ENCODE measurements at places on chromosomes 6 and 20.

- no peak for DNase-seq
Measured at GRCh38 chr20:58028123-58028522, 200.3 kb downstream of the ANKRD60 start.

- DNase-seq, result no peak
Measured at GRCh38 chr6:151917531-151918329, 110.2 kb downstream of the ESR1 start.

DNA sequence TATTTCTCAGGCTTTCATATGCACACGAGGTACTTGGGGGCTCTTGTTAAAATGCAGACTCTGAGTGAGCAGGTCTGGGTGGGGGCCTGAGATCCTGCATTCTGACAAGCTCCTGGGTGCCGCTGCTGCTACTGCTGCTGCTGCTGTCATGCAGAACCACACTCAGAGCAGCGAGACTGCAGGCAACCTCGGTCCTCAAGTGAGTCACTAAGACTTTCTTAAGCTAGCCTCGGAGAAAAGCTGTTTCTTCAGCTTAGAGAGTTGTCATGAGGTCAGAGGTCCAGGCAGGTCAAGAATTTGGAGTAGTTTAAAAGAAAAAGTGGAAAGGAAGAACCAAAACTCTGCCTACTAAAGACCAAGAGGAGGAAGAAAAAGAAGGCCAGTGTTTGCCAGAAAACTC, 92.9 kb downstream of the SPTLC3 start:
- DNase-seq, result no peak

DNA sequence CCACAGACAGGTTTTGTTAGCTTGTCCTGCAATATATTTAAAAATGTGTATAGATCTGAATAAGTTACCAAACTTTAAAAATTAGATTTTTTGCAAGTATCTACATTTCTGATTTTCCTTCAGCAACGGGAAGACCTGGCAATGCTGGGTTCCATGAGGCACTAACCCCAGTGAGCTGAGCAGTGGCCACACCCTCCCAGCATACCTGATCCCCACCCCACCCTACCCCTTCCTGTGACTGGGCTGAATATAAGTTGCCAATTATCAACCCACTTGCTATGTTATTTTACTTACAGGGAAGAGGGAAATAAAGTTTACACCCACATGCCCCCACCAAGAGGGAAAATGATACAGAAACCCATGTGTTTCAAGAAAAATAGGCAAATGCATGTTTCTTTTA, 70.3 kb upstream of the RALGAPA2 start:
- no peak for DNase-seq

DNA sequence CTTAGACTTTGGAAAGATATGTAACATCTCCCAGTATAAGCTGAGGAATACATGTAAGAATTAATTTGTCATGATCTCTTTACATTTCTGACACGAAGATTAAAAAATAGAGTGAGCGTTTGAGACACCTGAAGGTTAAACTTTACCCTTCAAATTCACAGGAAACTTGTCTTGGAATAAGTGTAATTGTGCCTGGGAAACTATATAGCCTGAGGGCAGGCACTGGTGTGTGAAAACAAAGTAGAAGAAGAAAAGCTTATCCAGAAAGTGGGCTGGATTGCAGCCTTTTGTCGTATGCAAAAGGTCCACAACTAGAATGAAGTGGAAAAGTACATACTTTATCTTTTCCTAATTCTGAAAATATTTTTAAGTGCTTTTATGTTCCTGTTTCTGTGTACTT, 275.7 kb upstream of the TCF21 start:
- no peak for DNase-seq

GRCh38 chr6:144908004-144908403, 622.9 kb downstream of the UTRN start:
- DNase-seq, result no peak

DNA sequence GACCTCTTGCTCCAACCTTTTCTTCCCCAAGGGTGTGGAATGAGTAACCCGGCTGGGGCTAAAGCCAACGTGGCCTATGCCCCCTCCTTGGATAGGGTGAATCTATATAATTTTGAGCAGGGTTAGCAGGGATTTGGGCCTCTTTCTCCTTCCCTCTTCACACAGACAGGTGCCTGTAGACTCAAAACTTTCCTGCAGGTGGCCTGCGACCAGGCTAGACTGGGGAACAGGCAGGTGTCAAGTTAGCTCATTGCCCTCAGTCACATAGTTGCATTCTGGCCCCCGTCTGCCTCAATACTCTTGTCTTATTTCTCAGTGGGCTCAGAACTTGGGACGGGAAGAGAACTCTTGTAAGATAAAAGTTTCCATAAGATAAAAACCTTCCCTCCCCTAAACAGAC, 243.0 kb downstream of the ATXN1 start:
- no peak for DNase-seq

DNA sequence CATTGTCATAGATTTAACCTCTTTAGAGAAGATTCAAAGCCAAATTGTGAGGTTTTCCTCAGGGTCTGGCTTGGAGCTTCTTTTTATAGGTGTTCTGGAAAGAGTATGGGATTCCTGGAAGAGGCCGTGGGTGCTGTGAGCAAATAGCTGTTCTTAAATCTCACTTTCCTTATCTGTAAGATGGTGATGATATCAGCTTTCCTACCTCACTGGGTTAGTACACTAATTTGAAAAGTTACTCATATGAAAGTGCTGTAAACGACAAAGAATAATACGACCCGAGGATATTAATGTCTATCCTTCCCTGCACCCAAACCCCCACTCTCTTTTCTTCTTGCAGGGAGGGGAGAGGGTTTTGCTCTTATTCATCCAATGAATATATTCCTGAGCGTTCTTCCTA, 116.9 kb upstream of the ENPP5 start:
- no peak for DNase-seq

DNA sequence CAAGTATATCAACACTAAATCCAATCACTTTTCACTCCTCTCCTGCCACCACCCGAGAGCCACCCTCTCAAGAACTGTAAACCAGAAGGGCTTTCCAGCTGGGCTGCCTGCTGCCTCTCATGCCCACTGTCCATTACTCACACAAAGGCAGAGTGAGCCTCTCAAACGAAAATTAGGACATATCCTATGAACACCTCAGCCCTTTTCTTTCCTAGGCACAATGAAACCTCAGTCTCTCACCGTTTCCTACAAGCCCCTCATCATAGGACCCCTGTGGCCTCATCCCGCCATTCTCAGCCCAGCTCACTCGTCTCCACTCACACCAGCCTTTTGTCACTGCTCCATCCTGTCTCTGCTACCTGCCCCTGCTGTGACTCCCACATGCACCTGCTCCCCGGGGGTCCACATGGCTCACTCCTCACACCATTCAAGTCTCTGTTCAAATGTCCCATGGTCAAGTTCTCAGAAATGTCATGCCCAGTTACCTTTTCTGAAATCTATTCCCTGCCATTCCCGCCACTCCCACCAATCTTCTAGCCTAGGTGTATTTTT, 7.4 kb downstream of the HLA-F start:
- no peak for DNase-seq

DNA sequence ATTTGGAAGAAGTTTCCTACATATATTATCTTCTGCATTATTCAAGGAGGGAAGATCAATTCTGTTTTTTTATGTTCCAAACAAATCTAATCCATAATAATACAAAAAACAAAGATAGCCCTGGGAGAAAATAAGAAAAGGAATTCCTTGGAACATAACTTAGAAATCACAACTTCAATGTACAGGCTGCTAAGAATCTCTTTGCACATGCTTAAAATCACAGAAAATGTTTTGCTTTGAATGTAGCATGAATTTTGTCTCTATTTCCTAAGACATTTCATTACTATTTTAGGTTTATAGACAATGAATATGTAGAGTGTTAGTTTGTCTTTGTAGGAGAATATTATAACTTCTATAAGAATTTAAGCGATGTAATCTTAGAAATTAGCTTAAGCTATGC, 700.1 kb downstream of the RNF144B start:
- DNase-seq, result no peak

- DNase-seq, result no peak
Measured at GRCh38 chr6:29961966-29962365, 19.6 kb downstream of the HLA-A start.

DNA sequence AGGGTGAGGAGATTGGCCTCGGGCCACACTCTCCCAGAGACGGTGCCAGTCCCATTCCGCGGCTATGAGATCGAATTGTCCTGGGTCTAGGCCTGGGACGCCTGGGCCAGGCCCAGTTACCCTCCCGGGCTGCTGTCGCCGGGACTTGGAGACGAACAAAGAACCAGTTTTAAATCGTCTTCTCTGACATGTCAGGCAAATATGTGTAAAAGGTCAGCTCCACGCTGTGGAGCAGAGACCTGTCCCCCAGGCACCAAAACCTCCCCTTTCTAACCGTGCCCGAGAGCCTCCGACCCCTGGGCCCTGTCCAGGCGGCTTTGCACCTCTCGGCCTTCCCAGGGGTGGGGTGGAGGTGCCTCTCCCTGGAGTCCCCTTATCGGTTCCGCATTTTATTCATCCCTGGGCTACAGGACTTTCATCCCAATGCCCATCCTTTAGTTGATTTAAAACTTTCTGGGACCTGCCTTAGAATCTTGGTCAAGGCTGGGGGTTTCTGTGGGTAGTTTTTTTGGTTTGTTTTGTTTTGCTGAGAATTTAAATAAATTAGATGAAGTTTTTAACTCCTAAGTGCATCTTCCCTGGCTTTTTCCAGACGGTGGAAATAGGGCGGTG, 5.8 kb upstream of the TFAP2A start:
- no peak for DNase-seq

- DNase-seq, result no peak
Measured at GRCh38 chr20:55394592-55394991, 610.7 kb downstream of the CBLN4 start.

GRCh38 chr20:25685276-25686080, 11.2 kb downstream of the ZNF337 start:
- no peak for DNase-seq

DNA sequence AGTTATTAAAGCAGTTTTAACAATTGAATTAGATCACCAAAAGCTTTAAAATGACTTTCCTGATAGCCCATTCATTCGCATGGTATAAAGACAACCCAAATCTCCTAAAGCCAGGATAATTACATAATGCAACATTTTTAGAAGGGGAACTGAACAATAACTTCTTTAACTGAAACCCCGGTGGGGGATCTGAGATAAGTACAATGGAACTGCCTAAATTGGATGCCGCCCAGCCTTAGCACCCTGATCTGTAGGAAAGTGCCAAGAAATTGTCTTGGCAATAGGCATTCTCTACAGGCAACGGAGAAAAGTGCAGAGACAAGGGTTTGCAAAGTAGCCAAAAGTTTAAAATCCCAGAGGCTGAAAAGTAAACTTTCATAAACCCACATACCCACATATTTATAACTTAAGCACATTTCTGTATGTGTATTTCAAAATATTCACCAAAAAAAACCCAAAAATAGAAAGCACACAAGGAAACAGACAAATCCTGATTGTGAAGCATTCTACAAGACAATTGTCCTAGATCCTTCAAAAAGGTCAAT, 98.8 kb upstream of the BEND6 start:
- no peak for DNase-seq

GRCh38 chr20:3670511-3670910, 7.3 kb upstream of the GFRA4 start:
- no peak for DNase-seq

DNA sequence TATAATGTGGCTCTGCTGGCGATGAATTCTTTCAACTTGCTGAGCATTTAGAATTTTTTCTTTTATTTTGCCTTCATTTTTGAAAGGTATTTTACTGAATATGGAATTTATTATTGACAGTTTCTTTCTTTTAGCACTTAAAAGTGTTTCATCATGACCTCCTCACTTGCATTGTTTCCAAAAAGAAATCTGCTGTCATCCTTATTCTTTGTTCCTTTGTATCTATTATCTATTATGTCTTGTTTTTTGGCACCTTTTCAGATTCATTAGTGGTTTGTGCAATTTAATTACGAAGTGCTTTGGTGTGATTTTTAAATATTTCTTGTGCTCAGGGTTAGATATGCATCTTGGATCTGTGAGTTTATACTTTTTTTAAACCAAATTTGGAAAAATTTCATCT, 26.0 kb upstream of the SLC22A2 start:
- no peak for DNase-seq

DNA sequence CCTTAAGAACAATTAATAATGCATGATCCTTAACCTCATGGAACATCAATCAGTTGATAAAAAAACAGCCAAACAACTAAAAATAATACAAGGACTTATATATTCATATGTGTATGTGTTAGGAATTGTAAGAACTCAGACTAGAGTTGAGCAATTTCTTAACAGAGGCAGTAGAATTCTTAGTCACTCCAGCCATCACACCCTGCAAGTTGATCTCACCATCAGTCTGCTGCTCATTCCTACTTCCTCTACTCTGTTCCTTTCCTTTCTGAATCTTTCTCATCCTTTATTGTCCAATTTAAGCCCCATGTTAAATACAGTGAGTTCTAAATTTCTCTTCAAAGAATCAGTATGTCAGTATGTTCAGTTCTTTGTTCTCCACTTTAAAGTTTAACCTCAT, 2.6 kb downstream of the ZNF165 start:
- DNase-seq, result no peak

GRCh38 chr6:70685494-70686180, 18.0 kb downstream of the SMAP1 start:
- DNase-seq, result no peak

DNA sequence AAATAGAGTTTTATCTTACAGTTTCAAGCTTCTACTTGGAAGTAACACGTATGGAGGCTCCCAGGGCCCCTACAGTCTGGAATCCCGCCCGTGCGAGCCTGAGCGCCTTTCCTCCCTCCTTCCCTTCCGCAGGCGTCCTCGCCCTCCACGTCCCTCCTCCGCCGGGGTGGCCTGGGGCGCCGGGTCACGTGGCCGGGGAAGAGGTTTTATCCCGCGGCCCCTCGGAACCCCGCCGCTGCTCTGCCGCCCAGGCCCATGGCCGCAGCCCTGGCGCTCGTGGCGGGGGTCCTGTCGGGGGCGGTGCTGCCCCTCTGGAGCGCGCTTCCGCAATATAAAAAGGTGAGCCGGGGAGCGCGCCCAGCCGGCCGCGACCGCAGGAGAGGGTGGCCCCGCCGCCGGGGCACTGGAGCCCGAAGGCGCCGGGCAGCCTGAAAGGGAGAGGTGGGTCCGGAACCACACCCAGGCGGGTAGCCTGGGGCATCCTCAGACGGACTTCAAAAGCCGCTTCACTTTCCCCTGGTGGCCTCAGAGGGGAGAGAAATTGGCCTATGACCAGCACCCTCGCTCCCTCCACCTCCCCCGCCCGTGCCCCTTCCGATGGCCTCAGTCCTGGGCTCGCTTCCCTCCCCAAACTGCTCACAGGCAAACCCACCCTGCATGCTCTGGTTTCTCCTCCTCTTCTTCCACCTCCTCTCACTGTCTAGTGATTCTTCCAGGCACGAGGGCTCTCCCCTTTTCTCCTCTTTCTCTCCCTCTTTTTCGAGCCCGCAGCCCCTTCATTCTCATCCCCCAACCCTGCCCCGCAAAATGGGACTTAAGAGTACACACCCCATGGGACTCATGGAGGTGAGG, at the start of gene CLPSL2:
TSS of gene CLPSL2 (plus strand) at position 235 of the 852 bp plus-strand sequence. CDS start at position 256, 21 bp downstream.
- DNase-seq, result no peak

GRCh38 chr20:14992153-14992552, 654.7 kb upstream of the FLRT3 start:
- DNase-seq, result no peak

- no peak for DNase-seq
Measured at GRCh38 chr6:49649988-49650387, 13.3 kb upstream of the RHAG start.

- no peak for DNase-seq
Measured at GRCh38 chr6:159169193-159169555, at the start of gene FNDC1. FNDC1 (plus strand) TSS chr6:159169400; CDS start chr6:159169597, 197 bp downstream.

GRCh38 chr6:78700991-78701390, 166.4 kb upstream of the IRAK1BP1 start:
- DNase-seq, result no peak
